Stimulated activated CD8-positive, alpha-beta memory T cell treated with anti-CD3 and anti-CD28 coated beads, Interleukin-4, amount 100 ng/mL, for 24 hours (primary cell): ENCODE measurements at places on chromosomes 5 and 9.

- no peak for DNase-seq
These were observed 1061.0 kb downstream of the NR2F1-AS1 start for GRCh38 chr5:92519811-92520632.

- DNase-seq, result no peak
These were observed 21.0 kb upstream of the PPP2CA start for GRCh38 chr5:134246771-134247427.

- DNase-seq, result no peak
These were observed 42.8 kb downstream of the NRG2 start for GRCh38 chr5:140000332-140000731.

DNA sequence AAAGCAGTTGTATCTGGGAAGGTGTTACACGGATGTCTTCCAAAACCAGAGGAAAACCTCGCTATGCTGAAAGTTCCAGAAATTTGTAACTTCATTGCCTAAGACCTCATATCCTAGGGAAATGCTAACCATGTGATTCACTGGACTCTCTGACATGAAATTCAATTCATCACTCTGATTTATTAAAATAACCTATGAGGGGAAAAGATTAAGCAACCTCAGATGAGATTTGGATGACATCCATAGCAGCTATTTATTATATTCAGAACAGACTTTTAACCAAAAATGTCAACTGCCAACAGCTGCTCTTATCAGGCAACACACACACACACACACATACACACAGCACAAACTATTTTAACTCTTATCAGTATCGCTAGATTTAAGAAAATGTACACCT is 1006.4 kb upstream of the CTNND2 start:
- no peak for DNase-seq

GRCh38 chr5:147673266-147673665 is 109.3 kb downstream of the JAKMIP2 start:
- DNase-seq, result no peak

DNA sequence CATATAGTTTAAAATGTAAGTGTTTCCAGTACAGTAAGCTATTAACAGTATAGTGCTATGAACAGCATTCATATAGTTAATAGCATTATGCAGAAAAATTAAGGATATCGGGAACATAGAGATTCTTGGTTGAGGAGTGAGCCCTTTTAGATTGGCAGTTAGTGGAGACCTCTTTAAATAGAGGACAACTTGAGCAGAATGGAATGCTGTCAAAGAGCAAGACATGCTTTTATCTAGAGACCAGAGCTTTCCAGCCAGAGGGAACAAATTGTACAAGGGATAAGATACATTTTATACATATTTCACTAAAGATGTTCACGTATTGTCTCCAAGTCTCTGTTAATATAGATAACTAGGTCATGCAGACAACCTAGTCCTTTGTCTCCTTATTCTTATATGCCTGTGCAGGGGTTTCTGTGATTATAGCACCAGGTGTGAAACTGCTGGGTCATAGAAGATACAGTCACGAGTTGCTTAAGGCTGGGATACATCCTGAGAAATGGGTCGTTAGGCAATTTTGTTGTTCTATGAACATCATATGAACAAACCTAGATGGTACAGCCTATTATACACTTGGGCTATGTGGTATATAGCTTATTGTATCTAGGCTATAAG is 6.0 kb downstream of the IPO11 start:
- DNase-seq, result no peak
